ENCODE measurements at places on chromosomes 13 and 19. TPM values are rescaled to one million over a fixed set of nuclear protein-coding genes. Genes with fewer than 3 reads are reported as not detected.

ZNF835 gene
- total RNA-seq: 0.69 TPM

AMER2 gene
- total RNA-seq: 0.07 TPM

ZNF492 gene
- total RNA-seq: not detected

GPALPP1 gene
- 24.2 TPM for total RNA-seq

CCL25 gene
- not detected for total RNA-seq

S1PR5 gene
- total RNA-seq: 1.4 TPM

DNA sequence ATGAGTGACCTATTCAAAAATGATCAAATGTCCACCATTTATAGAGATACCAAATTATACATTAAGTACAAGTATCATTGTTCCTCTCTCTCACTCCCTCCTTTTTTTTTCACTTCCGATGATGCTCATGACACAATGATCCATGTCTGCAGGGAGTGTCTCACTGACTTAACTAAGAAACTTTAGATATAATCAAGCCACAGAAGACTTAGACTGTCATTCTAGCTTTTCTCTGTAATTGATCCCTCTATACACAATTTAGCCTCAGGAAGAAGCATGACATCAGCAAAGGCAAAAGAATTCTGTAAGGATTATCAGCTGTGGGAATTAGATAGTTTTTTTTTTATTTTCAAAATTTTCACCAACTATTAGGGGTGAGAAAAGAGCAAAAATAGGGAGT is 734.9 kb upstream of the PCDH9 start:
- DNase-seq: no peak

DNA sequence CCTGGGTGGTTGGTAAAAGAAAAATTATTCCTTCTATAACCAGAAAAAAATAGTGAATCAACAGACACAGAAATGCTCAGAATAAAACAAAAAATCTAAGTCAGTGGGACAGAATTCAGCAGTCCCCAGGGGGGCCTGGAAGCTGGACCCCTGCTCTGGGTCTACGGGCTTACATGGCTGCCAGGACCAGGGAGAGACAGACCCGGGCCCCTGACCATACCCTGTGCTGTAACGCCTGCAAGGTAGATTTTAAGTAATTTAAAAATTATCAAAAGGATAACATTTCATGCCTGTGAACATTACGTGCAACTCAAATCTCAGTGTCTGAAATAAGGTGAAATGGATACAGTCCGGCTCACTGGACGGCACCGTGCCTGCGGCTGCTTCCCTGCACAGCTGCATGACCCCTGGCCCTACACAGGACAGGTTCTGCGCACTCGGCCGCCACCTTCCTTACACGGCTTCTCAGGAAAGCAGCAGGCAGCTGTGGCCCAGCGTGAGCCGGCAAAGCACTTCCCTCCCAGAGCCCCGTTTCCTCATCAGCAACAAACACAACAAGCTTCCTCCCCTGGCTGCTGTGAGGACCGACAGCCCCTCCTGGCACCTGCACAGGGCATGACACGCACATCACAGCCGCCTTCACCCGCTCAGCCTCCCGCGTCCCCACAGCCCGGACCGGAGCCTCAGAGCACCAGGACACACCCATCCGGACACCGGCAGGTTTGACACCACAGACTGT is 22.2 kb downstream of the RASA3 start:
- peak; percentile 82 for DNase-seq

DNA sequence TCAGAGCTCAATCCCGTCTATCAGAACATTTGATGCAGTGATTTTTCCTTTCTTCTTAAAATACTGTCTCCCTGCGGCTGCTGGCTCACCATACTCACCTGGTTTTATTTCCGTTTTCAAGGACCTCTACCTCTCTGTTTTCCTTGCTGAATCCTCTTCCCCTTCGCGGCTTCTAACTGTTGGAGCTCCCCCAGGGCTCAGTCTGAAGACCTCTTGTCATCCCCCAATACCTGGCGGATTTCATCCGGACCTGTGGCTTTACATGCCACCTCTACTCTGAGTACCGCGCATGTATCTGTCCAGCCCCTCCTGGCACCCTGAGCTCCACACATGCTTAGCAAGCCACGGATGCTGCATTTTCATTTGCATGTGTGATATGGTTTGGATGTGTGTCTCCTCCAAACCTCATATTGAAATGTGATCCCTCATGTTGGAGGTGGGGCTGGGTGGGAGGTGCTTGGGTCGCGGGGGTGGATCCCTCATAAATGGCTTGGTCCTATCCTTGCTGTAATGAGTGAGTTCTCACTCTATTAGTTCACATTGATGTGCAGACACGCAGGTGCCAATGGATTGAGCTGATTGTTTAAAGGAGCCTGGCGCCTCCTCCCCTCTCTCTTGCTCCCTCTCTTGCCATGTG is 106.2 kb upstream of the LSM14A start:
- DNase-seq: peak; percentile 61

DNA sequence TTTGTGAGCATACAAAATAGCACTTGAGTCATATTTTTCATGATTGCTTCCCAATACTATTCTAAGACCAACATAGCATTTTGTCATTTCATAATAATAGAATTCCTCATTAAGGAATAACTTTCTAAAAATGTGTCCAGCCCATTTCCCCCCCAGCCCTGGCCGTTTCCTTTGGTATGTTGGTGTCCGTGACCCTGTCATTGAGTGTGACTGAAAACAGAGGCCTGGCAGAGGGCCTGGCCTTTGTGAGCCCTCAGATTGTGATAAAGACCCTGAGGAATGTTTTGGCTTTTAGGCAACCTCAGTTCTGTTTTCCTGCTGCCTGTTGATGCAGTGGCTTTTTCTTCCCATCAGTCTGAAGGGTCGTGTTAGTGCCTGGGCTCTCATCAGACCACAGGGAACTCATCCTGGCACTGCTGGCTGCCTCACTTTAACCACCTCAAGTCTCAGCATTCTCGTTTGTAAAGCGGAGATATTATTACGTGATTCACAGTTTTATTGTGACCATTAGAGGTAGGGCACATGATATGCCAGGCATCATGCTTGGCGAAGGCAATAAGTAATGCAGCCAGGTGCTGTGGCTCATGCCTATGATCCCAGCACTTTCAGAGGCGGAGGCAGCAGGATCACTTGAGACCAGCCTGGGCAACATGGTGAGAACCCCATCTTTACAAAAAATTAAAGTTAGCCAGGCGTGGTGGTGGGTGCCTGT is 13.8 kb downstream of the SPINT2 start:
- no peak for DNase-seq

GRCh38 chr19:10510301-10510802 is 6.9 kb downstream of the S1PR5 start:
- peak; percentile 89 for DNase-seq

- DNase-seq: no peak
Measured at GRCh38 chr19:55838906-55839305, 2.6 kb downstream of the NLRP4 start.

DNA sequence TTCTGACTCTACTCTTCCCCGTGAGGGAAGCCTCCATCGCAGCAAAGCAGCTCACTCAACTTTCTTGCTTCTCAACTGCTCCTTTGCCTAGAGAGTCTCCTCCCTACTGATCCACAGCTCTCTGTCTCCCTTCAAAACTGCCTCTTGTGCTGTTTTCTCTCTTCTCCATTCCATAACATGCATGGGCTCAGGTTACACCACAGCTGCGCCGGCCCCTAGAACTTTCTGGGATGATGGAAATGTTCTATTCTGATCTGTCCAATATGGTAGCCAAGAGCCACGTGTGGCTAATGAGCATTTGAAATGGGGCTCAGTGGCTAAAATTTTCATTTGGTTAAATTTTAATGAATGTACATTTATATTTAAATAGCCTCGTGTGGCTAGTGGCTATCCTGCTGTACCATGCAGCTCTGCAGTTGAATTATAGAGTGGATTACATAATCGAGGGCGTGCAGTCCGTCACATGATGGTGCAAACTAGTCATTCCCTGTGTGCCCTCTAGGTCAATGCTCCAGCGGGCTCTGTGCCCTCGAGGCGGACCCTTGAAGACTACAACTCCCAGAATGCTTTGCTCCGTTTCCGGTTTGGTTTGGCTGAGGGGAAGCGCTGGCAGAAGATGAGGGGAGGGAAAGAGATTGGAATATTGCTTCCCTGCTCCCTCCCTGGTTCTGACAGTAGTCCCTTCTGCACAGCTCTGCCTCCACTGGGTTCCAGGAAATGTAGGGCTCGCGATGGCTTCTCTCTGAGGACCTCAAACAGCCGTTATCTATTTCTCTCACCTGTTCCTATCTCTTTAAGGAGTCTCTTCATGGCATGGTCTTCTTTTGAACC is 109.8 kb downstream of the CACNA1A start:
- DNase-seq: peak; percentile 92
